Fibroblast of pulmonary artery (primary cell): ENCODE measurements at places on chromosomes 5 and 9.

DNA sequence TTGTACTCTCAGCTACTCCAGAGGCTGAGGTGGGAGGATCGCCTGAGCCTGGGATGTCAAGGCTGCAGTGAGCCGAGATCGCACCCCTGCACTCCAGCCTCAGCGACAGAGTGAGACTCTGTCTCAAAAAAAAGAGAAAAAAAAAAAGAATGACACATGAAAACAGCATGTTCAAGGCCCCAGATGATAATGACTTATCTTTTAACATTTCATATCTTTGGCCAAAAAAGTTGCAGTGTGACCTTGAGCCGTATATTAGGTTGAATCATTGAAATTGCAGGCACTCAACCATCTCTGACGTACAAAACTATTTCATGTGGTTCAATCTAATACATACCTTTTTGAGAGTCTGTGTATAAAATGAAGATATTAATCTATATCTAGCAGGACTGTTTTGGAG lies 79.1 kb upstream of the CPEB4 start:
- no peak for DNase-seq

DNA sequence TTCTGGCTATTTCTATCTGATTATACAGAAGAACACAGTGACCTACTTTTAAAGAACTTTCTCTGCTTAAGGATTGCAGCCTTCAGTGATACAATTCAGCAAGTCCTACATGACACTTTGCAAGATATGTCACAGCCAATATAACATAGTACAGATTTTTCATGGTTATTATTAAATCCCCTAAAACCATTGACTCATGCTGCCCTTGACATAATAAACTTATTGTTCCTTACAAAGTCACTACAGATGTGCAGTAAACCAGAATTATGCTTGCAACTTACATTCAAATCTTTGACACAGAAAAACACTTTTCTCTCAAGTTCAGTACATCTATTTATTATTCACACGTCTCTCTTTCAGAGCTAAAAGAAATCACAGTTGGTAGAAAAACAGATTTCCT lies 1136.3 kb upstream of the ACO1 start:
- no peak for DNase-seq

DNA sequence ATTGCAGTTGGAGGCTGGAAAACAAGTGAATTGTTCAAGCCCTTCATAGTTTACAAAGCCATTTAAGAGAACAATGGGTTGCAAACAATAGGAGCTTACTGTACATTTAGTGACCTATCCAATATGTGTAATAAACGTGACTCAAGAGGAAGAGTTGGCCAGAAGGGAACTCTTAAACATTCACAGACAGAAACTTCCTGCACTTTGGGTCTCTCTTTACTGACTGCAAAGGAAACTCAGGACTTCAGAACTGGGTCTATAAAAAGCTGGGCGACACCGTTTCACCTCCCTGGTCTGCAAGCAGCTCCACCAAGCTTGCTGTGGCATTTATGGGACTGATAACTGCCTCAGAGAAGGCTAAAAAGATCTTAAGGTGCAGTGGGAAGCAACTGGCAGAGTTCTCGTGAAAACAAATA lies 48.7 kb upstream of the SPATA31D4 start:
- peak; percentile 72 for DNase-seq

- no peak for DNase-seq
These were observed 37.9 kb downstream of the LURAP1L start for GRCh38 chr9:12812710-12813109.

GRCh38 chr5:122458278-122458872 lies 146.3 kb downstream of the SNCAIP start:
- peak; percentile 27 for DNase-seq

DNA sequence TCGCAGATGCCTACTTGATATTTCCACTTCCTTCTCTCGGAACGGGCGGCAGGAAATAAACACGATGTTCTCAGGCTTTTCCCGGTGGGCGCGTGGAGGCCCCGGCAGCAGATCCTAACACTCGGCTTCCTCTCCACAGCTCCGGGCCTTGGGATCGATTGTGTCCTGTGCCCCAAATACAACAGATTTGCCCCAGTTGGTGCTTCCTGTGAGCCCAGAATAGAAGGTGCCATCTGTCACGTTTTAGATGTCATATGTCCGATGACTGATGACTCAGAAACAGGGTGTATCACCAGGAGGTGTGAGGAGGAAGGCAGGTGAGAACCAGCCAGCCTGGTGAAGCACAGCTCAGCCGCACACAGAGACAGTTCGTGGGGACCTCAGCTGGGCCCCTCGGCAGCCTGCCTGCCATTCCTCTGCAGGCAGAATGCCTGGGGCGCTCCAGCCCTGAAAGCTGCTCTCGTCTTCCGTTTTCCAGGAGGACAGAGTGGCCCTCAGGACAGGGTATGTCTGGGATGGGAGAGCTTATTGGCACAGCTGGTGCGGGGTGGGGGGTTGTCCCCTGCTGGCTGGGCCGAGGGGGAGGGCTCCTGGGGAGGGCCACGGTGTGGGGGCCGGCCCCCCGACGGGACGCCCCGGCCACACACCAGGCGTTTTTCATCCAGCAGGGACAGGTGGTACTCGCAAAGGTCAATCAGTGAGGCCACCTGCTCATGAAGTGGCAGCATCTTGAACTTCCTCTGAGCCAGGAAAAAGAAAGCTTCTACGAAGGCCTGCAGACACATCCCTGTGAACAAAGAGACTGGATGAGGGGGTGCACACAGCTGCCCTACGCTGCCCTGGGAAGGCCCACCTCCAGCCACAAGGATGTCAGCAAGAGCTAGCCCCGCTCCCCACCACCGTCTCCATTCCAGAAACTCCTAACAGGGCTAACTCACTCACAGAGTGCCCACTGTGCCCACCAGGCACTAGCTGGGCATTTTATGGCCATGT lies 171.0 kb downstream of the DAB2IP start:
- DNase-seq: no peak

GRCh38 chr5:178547753-178548415 lies 42.3 kb downstream of the COL23A1 start:
- DNase-seq: no peak

GRCh38 chr5:63097286-63097685 lies 518.7 kb downstream of the LRRC70 start:
- no peak for DNase-seq

DNA sequence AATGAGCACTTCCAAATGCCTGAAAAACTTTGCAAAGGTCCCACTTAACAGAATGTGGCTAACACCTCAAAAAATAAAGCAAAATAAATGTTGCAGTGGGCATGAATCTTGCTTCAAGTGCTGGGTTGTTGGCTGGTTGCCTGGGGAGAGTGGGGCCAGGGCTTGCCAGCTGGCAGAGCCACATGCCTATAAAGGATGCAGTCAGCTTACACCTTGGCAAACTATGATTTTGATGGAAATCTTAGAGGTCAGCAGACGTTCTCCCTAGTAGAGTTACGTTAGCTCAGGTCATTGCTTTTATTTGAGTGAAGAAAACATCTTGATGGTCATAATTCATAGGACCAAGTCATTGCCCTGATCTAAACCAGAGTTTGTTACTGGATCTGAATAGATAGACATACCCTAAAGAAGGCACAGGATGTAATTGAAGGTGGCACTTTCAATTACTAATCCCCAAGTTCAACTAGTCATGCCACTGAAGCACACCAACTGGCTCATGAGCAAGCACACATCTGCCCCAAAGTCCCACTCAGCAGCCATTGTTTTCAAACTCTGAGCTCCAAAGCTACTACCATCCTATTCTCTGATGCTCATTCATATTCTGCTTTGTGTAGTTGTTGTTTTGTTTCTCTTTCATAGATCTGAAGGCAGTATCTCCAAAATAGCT lies 51.2 kb upstream of the ZSWIM6 start:
- DNase-seq: no peak

DNA sequence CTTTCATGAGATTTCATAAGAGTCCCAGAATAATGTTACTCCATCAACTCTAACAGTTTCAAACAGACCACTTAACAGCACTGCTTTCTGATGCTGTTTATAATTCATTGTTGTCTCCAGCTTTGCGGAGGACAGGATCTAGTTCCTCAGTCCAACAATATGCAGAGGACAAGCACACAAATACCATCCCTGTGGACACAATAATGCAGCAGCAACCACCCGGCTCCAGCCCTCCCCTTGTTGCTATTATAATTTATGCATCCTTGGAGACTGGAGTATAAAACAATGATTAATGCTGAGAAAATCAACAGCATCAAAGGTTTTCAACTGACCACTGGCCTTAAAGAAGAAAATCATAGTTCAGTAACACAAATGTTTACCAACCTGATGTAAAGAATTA lies 108.3 kb downstream of the DENND1A start:
- no peak for DNase-seq
